ENCODE measurements at places on chromosomes 4 and X.

DNA sequence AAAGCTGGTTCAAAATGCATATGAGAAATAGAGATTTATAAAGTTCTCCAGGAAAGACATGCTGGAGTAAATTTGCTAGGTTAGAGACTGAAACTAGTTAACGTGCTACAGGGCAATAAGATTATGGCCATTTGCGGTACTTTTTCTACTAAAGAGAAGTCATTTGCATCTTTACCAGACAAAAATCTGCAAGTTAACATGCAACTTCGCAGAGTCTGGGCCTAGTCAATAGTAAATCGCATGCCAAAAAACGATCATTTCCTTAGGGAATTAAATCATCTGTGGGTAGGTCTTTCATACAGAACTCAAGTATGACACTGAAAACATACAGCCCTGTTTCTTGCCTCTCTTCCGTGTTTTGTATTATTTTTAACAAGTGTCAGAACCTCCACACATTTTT is 32.8 kb upstream of the REST start:
- no peak for DNase-seq

GRCh38 chr4:87109121-87109520 is 111.3 kb downstream of the KLHL8 start:
- DNase-seq = no peak

DNA sequence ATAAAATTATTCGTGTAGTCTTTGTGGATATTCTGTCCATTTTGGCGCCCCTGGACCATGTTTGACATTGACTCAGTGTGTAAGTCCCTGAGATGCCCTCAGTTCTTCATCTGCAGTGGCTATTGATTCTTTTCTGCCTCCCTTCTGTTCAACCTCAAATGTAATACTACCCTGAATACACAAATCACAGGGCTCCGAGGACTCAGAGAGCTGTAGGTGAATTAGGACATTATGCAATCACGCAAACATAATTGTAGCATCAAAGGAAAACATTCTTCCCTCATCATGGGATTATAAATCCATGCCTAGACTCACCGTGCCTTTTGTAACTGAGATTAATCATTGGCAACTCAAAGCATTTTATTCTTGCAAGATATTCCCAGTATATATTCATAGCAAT is 161.4 kb upstream of the PACRGL start:
- no peak for DNase-seq

DNA sequence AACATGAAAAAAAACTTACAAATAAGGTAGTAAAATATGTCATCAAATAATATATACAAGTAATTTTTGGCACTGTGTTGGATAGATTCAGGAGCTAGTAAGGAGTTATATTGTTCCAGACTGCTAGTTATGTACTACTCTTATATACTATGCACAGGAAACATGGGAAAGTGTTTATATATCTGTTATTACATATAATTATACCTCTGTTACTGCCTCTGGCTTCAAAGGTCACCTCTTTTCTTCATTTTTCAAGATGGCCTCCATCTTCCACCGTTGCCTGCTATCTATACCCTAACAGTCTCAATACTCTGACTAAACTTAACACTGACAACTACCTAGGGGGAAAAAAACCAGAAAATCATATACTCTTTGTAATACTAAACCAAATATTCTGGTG is 29.5 kb downstream of the LIN54 start:
- no peak for DNase-seq

DNA sequence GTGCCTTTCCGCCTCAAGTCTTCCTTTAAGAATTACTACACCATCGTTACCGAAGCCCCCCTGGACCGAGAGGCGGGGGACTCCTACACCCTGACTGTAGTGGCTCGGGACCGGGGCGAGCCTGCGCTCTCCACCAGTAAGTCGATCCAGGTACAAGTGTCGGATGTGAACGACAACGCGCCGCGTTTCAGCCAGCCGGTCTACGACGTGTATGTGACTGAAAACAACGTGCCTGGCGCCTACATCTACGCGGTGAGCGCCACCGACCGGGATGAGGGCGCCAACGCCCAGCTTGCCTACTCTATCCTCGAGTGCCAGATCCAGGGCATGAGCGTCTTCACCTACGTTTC is 2.2 kb downstream of the PCDH10 start:
- DNase-seq = peak; percentile 71

DNA sequence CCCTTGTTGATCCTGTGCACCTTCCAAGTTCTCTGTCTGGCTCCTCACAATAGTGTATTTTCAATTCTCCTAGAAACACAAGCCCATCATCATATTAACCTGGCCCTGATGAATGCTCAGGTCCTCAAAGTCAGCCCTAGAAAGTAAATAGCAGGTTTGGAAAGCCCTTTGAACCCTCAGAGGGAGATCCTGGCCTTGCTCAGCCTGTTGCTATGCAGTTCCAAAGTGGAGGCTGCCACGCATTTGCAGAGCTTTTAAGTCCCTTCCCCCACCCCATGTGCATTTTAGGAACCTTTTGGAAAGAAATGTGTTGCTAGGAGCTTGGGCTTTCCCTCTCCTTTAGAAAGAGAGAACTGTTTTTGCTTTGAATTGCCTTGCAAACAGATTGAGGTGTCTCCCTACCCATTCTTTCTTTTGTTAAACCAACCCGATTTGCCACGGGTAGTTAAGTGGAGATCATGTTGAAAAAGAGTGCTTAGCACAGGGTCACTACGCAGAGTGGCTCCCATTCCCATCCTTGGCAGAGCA is 12.2 kb downstream of the MAMLD1 start:
- peak; percentile 22 for DNase-seq

GRCh38 chr4:72496119-72496518 is 72.9 kb downstream of the ADAMTS3 start:
- DNase-seq = peak; percentile 6

GRCh38 chr4:35461931-35462659 is 782.2 kb downstream of the ARAP2 start:
- peak; percentile 33 for DNase-seq

DNA sequence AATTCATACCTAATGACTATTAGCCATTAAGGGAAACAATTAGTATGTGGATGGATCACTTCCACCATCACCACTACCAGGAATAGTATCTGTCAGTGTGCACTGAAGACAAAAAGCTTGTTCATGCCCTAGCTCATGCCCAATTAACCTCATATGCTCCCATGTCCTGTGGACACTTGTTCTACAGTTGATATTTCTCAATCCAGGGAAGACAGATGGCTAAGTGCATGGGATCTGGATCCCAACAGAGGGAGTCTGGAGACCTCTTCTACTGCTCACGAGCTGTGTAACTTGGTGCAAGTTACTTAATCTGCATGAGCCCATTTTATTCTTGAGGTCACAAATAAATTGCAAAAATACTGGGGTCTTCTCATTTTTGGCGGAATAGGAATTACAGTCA is 23.7 kb downstream of the AMOT start:
- no peak for DNase-seq

- no peak for DNase-seq
Observed at GRCh38 chr4:38948551-38948950, 80.9 kb downstream of the FAM114A1 start.

GRCh38 chr4:159027535-159027934 is 75.3 kb upstream of the RAPGEF2 start:
- no peak for DNase-seq

- peak; percentile 1 for DNase-seq
Observed at GRCh38 chr4:95963456-95963855, 123.6 kb downstream of the PDHA2 start.

DNA sequence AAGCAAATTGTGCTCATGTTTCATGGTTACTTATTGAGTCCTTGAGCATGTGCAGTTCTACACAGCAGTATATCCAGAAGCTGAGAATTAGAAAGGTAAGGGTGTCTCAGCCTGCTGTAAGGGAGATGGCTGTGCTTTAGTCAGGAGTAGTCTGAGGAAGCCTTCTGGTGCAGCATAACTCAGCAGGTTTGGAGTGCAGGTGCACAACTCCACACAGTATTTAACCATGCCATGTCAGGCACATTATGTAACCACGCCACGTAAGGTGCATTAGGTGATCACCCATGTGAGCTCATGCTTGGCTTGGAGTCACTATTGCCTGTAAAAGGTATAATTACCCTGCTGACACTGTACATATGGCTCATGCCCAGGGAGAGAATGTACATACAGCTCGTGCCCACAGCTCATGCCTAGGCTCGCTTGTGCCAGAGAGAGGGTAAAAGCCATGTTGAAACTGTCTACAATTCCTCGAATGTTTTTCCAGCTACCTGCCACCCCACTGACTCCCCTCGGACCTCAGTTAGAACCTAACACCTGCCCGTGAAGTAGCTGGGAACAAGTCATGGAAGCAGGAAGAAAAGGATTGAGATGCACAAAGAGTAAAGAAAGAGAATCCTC is 37.8 kb downstream of the UCHL1 start:
- DNase-seq = peak; percentile 55

DNA sequence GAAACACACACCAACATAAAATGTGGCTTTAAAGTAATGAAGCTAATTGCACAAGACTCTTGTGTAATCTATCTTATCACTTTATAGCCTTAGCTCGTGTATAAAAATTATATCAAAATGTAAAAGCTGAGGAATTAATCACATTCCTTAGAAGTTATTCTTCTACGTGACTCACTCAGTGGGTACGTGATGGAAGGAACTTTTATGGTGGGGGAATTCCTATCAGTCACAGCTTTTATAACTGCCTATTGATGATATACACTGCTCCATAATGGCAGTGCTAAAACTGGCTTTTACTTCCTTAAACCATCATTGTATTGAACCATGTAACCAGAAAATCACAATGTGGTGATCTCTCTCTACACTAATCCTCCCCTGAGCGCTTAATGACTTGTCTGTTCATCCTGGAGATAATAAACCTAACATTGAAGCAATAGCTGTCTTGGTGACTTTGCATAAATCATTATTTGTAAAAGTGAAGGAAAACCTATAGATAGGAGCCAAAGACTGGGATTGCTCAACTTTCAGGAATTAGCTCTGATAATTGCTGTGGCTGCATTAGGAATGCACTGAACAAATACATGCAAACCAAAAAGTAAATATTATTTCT is 276.7 kb downstream of the GBA3 start:
- peak; percentile 3 for DNase-seq

DNA sequence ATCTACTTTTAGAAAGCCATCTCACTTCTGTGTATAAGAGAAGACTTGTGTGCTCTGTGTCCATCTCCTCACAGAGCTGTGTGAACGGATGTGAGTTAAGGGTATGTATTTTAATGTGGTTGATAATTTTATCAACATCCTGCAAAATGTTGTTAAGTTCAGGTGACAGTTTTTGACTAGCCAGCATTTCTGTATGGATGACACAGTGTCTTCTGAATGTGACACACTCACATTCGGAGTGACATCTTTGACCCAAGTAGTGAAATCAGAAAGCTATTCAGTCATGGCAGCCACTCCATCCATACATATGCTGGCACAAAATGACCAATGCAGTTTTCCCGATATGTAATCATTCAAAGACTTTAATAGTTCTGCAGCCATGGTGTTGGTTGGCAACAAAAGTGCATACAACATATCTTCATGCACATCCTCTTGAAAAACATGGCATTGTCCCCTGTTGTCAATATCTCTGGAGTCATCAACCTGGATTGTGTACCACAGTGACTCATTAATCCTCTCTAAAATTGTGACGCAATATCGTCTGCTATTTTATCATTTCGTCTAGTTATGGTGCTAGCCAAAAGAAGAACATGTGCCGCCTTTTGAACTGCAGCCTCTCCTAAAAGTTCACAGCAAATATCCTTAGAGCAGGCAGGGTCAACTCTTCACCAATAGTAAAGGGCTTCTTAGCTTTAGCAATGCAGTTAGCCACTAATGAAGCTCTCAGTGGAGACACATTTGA is 6.8 kb upstream of the FGF2 start:
- DNase-seq = no peak

- no peak for DNase-seq
Observed at GRCh38 chrX:77723681-77724080, 62.3 kb downstream of the ATRX start.

GRCh38 chr4:140049849-140050637 is 103.9 kb downstream of the MAML3 start:
- DNase-seq = peak; percentile 82

DNA sequence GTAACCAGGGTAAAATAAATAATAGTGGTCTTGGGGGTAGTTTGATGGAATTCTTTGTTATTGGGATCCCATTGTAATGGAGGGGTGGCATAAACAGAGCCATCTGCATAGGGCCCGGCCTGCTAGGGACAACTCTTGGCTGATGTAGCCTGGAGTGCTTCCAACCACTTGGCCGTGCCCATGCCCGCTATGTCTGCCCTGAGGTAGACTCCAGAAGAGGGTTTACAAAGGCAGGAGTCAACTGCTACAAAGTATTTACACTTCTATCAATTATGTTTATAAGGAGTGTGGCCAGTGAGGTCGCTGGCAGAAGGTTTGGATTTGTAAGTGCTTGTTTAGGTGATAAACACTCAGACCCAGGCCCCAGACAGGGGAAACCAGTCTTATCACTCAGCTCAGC is 8.1 kb downstream of the RASL11B start:
- no peak for DNase-seq

- DNase-seq = no peak
Observed at GRCh38 chr4:71251261-71251660, 87.6 kb upstream of the SLC4A4 start.

- DNase-seq = no peak
Observed at GRCh38 chr4:53734584-53735353, 143.5 kb upstream of the LNX1 start.

DNA sequence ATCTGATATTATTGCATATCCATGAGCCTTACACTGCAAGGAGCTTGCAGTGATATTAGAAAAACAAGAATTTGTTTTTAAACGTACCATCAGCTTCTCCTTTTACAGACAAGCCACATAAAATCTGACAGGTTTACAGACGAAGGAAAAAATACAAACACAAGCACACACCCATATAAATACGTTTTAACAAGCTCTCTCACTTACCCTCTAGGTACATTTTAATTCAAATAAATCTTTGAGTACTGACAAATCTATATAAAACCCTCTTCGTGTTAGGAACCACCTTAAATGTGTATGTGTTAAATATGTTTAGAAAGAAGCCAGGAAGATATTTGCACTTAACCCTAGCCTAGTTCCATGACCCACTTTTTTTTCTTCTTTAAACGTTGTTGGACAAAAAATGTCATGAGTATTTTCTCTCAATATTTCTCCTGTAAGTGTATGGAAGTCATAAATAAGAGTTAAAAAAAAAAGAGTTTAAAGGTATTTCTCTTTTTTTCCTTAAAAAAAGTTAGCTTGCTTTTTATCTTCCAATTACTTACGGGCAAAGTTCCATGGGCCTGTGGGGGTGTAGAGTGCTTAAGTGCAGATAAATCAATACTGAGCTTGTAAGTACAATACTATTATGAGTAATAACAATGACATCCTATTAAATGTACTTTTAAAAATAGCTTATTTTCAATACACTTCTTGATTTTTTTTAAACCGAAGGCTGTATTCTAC is 1.5 kb downstream of the ARAP2 start:
- DNase-seq = no peak

DNA sequence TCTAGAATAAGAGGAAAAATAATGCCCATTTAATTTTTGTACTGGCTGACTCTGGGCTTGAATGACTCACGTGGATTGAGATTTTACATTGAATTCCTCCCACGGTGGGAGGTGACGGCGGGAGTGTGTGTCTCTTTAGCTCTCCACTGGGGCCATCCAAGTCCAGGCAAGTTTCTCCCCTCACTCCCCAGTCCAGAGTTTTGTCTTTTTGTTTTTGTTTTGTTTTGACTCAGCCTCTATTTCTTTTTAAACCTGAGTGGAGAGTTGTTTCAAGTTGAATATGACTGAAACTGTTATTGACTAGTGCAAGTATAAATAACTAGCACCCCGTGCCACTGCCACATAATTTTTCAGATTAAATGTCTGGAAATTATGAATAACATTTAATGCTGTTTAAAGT is 13.6 kb downstream of the CHST7 start:
- no peak for DNase-seq

GRCh38 chrX:22538580-22538979 is 265.9 kb downstream of the CBLL2 start:
- no peak for DNase-seq

GRCh38 chrX:154502098-154502497 is 11.7 kb upstream of the SLC10A3 start:
- no peak for DNase-seq
